Epithelial cell of proximal tubule (primary cell): ENCODE measurements at places on chromosomes 5 and 9.

GRCh38 chr5:122413722-122414121 lies 101.7 kb downstream of the SNCAIP start:
- DNase-seq: no peak

DNA sequence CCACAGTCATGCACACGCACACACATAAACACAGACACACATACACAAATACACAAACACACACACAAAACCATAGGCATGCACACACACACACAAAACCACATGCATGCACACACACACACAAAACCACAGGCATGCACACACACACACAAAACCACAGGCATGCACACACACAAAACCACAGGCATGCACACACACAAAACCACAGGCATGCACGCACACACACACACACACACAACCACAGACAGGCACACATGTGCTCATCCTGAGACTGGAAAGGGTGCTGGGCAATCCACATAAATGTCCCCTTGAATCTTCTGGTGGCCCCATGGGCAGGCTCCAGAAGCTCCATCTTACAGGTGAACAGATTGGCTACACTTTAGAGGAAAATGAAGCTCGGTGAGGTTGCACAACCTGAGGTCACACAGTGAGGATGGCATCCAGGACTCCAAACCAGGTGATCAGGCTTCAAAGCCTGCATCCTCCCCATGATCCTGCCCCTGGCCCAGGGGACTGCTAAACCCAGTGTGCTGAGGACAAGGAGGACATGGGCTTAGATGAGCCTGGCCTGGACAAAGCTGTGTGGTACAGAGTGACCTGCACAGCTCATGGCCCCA lies 144.8 kb downstream of the GADD45G start:
- DNase-seq: no peak

GRCh38 chr9:91572044-91572443 lies 148.4 kb upstream of the NFIL3 start:
- DNase-seq: no peak

DNA sequence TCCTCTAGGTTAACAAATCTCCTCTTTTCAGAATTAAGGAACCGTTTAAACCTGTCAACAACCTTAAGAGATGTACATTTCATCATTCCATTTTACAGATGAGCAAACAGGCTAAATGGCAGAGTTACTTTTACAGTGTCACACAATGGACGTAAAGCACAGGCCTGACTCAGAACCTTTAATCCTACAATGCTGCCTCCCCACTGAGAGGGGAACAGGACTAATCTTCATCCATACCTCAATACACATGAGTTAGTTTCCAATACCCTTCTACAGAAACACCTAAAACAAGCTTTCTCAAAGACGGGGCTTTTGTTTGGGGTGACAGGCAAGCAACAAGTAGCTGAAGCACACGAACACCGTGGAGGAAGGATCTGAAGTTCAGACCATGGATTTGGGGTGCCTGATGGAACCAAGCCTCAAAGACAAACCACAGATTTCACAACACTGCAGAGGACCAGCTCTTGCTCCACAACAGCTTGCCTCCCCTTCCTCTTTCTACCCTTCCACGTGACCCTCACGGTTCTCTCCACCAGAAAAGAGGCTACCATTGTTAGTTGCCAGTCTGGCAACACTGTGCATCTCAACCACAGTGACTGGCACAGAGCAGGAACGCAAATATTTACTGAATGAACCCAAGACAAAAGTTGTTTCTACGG lies 1.8 kb downstream of the RNF130 start:
- no peak for DNase-seq

DNA sequence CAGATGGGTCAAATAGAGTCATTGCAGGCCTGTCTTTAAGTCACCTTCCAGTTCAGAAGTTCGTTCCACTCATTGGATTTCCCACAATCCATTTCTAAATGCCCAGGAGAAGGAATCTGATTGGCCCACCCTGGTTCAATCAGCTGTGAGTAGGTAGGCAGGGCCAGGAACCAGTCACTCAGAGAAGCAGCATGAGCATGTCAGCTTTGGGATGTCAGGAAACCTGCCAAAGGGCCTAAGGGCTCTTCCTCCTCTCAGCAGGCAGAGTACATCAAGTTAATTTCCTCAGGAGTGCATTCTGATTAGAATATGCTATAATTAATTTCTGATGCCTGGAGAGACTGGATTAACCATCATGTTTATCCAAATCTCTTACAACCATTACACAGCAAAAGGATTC lies 412.9 kb upstream of the CCNH start:
- DNase-seq: no peak

DNA sequence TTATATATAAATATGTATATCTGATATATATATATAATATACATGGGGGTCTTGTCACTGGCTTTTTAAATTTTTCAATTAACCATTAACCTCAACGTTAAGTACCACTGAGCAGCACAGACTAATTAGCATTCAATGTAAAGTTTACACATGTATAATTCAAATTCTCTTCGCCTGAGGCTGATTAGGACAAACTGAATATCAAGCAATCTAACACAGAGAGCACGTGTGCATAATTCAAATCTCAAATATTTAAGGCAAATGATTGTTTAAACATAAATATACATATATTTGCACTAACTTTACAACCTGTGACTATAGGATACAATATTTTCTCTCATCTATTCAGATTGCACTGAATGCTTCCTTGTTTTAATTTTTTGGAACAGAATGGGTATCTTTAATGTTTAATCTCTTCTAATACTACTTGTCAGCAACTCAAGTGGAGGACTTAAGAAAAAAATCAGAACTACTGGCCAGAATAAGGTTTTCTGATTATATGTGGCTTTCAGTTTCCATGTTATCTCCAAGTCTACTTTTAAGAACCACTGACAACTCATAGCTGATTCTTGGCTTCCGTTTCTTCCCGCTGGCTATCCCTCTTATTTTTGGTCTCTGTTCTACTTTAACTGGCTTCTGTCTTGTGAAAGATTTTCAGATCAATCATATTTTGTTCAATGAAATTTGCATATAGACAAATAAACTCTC lies 204.8 kb downstream of the MLLT3 start:
- no peak for DNase-seq

DNA sequence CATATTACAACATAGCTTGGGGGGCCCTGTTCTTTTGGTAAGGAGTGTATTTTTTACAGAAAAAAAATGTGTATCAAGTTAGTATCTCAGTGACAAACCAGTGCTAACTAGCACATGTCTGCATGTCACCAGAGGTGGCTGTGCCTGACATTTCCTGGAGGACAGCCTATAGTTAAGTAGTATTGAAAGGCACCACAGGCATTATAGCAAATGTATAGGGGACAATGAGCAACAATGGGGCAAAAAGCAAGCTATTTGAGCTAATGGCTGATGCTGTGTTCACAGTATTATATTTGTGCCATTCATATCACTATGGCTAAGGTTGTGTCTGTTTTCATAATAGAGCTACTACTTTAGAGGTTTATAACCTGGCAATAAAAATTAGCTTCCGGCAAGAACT lies 1644.0 kb downstream of the MAT2B start:
- DNase-seq: no peak

- DNase-seq: no peak
Measured at GRCh38 chr5:54469622-54470021, 14.1 kb downstream of the HSPB3 start.

GRCh38 chr5:7850395-7851239 lies at the start of gene CFAP90:
Gene CFAP90, minus strand, starts transcription at chr5:7851133. Its CDS starts 112 bp downstream, at chr5:7851021.
- DNase-seq: no peak

GRCh38 chr5:2651116-2651515 lies 100.4 kb downstream of the IRX2 start:
- DNase-seq: no peak

GRCh38 chr5:97531549-97531948 lies 348.5 kb upstream of the RIOK2 start:
- DNase-seq: no peak

GRCh38 chr5:69317391-69317790 lies 15.2 kb downstream of the CCDC125 start:
- no peak for DNase-seq

- no peak for DNase-seq
Measured at GRCh38 chr5:73940026-73940425, 314.0 kb downstream of the ARHGEF28 start.

- DNase-seq: no peak
Measured at GRCh38 chr9:113566016-113566711, 102.6 kb downstream of the RGS3 start.

- no peak for DNase-seq
Measured at GRCh38 chr5:164237486-164237885, 732.1 kb downstream of the MAT2B start.

DNA sequence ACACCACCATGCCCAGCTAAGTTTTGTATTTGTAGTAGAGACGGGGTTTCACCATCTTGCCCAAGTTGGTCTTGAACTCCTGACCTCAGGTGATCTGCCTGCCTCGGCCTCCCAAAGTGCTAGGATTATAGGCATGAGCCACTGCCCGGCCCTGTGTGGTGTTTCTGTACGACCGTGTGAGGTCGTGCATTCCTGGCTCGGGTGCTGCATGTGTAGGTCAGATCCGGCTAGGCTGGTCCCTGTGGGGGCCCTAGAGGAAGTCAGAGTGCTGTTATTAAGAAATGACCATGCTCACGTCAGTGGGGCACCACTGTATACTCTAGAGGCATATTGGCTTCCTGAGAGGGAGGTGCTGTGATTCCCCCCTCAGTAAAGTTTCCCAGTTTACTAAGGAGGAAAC lies 13.7 kb downstream of the WNK2 start:
- no peak for DNase-seq

GRCh38 chr5:149782018-149782894 lies 52.1 kb downstream of the PPARGC1B start:
- DNase-seq: no peak

GRCh38 chr5:175253597-175253996 lies 190.4 kb downstream of the DRD1 start:
- no peak for DNase-seq

GRCh38 chr5:176178789-176179188 lies 59.4 kb upstream of the SIMC1 start:
- no peak for DNase-seq

- no peak for DNase-seq
Measured at GRCh38 chr5:172458976-172459782, 4.9 kb upstream of the SH3PXD2B start.

DNA sequence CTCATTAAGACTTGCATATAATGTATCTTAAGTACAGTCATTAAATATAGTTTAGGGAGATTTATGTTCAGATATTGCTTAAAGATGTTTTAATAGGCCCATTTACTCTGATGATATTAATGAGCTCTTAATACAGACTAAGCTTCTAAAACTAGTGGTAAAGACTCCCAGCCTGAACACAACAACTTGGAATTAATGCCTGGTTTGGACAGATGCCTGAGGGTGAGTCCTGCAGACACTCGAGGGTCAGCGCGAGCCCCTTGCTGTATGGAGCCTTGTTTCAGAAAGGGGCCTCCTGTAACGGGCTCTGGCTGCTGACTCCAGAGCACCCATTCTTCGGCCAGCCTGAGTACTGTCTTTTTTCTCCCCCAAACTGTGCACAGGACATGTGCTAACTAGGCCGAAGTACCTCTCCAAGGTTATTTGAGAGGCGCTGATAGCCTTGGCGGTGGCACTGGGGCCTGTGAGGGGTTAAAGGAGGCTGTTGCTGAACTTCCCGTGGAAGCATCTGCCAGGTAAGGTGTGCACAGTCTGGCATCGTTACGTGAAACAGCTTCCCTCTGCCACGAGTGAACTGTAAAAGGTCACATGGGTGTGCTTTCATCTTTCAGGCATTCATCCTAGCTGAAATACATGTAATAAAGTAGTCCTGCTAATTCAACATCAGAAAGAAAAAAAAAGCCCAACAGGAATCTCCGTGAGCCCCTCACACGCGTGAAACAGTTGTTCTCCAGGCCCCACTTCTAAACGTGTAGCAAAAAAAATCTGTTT lies 113.4 kb downstream of the MVB12B start:
- no peak for DNase-seq

GRCh38 chr5:73030531-73030930 lies 74.7 kb downstream of the FCHO2 start:
- DNase-seq: no peak

GRCh38 chr5:11602298-11602697 lies 301.9 kb downstream of the CTNND2 start:
- no peak for DNase-seq

DNA sequence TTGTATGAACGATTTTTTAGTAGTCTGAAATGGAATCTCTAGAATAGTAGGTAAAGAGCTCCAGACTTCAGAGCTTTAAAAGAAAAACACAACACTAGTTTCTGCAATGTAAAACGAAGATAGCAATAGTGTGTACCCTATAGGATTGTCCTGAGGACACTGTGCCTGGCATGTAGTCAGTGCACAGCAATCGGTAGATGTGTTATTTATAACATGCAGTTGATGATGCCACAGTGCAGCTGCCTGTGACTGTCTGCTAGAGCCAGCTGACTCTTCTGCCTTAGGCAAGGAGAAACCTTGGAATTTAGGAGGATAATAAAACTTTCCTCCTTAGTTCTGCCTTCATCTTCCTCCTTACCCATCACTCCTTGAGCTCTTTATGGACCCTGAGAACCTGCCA lies 27.7 kb upstream of the TMOD1 start:
- no peak for DNase-seq

DNA sequence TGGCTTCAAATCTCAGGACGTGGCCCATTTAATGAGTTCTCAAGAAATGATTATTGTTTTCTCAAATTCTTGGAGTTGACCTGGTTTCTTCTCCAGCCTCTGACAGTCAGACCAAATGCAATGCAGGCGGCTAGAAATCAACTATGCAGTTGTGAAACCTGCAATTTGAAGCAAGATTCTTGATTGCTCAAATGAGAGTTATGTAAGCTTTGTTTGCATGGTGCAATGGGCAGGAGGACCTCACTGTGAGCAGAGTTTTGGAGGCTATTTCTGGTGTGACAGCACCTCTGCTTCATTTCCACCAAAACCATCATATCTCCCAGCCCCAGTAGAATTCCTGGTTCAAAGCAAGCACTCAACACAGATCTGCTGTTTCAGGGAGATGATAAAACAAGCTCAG lies 500.0 kb upstream of the KLF4 start:
- DNase-seq: no peak
